ENCODE measurements at places on chromosomes 7 and 10.

DNA sequence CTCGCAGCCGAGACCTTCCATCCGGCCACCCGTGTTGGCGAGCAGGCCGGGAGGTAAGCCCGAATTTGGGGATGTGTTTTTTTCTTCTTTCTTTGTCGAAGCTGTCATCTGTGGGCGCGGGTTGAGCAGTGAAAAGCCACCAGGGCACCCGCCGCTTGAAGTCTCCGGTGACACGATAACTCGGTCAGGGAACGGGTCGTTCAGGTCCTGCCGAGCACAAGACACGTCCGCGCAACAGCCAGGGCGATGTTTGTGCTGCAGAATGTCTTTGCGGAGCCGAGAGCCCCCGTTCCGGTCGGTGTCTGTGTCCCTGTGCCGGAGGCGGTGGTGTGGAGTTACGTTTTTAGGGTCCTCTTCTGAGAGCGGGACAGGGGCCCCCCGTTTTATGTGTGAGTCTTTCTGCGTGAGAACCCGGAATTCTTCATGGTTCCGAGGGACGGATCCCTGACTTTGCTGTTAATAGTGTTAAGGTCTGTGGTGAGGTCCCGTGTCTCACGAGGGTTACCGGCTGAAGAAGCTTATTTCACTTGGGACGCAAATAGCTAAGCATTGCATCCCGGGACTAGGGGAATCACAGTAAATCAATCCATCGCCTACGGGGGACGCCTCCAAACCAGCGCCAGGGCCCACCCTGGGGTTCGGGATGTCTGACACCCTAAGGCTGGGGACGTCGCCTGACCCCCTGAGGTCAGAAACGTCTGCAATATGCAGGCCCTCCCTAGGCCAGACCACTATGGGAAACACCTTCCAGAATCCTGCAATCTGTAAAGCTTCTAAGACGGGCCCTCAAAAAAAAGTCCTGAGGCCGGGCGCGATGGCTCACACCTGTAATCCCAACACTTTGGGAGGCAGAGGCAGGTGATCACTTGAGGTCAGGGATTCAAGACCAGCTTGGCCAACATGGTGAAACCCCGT, 99.5 kb downstream of the ELFN1 start:
- no peak for DNase-seq

DNA sequence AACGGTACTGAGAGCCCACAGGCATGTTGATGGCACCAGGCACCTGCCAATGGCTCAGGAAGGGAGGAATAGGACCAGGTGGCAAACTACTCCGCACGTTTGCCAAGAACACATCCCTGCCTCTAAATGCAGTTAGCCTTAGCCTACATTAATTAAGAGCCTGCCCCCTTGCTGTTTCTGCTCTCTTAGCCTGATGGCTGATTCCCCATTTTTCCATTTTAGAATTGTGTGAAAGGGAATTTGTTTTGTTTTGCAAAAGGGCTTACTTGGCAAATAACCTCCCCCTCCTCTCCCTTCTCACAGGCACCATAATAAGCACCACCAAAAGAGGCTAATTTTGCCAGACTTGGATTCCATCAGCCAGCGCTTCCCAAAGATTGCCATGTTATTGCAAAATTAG, 1203.2 kb downstream of the SORCS3 start:
- DNase-seq = peak; percentile 2

DNA sequence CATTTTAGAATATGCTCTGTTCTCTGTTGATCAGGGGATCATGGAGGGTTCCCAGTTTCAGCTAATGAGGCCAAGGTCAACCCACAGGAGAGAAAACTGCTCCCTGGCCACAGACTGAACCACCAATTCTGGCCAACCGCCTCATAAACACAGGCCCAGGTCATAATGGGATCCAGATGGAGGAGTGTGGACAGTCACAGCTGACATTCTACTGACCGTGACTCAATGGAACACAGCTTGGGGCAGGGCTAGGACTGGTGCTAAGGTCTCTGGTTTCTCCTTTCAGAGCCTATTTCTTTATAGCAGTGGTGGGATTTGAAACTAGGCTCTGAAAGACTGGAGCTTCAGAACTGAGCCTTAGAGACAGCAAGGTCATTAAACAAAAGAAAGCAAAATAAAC, 68.3 kb downstream of the HIPK2 start:
- no peak for DNase-seq

GRCh38 chr7:101936223-101936610, 118.8 kb downstream of the CUX1 start:
- DNase-seq = peak; percentile 48

DNA sequence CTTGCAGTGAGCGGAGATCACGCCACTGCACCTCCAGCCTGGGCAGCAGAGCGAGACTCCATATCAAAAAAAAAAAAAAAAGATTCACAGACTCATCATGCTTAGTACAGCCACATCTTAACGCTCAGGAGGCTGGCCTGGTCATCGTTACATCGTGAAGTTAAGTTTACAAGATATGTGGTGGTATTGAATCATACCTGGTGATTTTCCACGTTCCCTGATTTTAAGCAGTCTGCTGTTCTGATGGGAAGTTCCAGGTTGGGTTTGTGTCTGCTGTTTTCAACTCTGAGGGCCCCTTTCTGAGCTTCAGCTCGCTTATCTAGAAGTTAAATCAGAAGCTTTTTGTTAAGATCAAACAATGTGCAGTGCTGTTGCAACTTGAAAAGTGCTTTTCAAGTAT, 6.9 kb downstream of the PPP2R2D start:
- no peak for DNase-seq

DNA sequence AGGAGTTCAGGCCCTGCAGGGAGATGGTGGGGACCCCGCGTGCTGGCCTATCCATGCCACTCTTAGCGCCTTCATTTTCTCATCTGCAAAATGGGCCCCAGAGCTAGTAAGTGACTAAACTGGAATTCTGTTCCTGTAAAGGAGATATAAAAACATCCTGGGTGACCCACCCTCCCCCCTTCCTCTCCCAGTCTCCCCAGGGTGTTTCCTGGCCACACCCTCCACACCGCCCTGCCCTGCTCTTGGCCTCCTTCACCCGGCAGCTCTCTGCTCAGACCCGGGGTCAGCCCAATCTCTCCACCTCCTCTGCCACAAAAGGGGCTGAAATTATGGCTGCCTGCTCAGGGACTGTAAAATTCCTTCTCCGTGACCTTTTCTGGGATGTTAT, 70.7 kb downstream of the C10orf105 start:
- no peak for DNase-seq

- no peak for DNase-seq
These were observed 41.5 kb upstream of the DMTF1 start for GRCh38 chr7:87110778-87111177.

GRCh38 chr7:108057951-108058481, 55.1 kb upstream of the LAMB1 start:
- DNase-seq = no peak

DNA sequence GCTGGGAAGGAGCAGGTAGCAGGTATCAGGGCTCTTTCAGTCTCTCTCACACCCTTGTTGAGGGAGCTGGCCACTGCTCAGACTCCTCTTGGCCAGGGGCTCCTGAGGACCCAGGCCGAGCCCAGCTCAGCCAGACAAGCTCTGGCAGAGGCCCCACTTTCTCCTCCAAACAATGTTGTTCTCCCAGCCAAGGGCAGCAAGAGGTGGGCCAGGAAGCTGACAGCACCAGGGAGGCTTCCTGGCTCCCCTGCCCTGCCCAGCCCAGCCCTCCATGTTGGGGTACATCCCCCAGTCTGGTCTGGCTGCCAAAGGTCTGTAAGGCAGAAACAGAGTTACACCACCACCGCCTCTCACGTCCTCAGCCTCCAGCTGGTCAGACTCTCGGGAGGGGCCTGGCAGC, 33.9 kb upstream of the COL13A1 start:
- DNase-seq = no peak

DNA sequence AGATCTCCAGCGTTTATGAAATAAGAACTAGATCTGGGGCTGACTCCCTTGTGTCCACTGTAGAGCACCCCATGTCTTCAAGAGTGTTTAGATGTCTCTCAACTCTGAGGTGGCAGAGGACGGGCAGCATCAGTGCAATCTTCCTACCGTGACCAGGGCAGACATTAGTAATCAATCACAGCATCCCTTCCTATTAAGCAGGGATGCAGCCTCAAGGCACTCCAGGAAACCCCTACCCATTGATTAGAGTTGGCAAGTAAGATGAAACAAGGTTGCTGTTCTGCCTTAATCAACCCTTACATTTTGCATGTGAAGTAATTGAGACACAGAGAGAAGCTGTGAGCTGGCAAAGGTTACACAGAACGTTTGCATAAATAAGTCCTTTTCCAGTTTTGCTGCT, 283.7 kb upstream of the ZMIZ1 start:
- no peak for DNase-seq

GRCh38 chr10:89029181-89029580, 38.6 kb downstream of the FAS start:
- no peak for DNase-seq

DNA sequence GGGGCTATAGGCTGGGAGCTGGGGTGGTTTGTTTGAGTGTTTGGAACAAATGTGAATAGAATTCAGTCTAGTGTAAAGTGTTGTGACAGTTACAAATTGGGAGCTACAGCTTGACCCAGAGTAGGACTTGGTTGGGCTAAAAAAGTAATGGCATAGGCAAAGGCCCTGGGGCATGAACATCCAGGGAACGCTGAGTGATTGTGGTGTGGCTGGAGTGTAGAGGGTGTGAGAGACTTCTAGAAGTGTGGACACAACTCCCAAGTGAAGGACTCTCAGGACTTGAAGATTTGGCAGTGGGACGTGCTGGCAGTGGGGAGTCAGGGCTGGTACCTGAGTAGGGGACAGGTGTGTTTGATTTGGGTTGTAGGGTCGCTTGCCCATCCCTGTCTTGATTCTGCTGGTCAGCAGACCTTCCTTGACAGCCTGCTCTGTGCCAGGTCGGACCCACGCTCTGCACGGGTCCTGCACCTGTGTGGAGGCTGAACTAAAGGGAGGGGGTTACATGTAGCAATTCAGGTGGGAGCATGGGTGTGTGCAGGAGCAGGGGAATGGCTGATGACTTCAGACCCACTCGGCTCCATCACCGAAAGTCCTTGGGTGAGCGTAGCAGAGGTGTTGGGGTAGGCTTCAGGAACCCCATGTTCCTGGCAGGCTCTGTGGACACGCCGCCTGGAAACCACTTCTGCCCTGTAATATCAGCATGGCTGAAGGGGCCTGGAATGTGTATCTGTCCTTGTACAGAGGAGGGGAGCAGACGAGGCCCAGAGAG, 43.3 kb downstream of the ZMIZ1 start:
- DNase-seq = no peak

DNA sequence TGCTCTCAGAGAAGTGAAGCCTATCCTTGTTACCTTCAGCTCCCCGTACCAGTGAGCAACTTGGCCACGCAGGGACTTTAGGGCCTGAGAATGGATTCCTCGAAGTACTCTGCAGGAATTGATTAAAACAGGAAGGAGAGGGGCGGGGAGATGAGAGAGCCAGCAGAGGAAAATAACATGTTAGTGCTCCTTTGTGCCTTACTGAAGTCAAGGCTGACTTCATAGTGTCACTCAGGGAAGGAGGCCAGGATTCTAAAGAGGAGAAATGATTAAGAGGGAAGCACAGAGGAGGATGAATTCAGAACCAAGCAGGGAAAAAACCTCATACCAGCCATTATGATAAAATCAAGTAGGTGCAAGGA, 195.6 kb upstream of the RHOBTB1 start:
- no peak for DNase-seq

DNA sequence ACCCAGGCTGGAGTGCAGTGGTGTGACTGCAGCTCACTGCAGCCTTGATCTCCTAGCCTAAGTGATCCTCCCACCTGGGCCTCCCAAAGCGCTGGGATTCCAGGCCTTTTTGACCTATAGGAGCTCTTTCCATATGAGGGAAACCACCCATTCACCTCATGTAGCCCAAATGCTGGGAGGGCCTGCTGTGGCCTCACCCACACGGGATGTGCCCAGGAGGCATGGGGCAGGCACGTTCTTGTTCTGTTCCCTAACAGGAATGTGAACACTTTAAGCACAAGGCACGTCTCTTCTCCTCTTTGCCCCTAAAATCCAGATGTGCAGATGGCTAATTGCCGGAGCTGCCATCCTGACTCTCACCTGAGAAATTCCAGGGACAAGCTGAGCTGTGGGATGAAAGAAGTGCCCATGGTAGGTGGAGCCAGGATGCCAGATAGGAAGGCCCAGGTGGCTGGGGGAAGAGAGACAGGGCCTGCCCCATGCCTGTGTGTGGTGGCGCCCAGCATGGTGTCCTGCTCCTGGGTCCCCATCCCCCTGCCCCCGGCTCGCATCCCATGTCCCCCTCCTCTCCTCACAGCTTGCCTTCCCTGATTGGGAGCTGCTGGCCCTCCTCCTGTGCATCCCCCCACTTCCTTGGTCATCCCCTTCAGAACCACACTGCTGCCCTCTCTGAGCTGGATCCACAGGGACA, 17.3 kb downstream of the CAMK2B start:
- DNase-seq = no peak

GRCh38 chr7:157001920-157002818, 8.3 kb downstream of the MNX1 start:
- DNase-seq = no peak

DNA sequence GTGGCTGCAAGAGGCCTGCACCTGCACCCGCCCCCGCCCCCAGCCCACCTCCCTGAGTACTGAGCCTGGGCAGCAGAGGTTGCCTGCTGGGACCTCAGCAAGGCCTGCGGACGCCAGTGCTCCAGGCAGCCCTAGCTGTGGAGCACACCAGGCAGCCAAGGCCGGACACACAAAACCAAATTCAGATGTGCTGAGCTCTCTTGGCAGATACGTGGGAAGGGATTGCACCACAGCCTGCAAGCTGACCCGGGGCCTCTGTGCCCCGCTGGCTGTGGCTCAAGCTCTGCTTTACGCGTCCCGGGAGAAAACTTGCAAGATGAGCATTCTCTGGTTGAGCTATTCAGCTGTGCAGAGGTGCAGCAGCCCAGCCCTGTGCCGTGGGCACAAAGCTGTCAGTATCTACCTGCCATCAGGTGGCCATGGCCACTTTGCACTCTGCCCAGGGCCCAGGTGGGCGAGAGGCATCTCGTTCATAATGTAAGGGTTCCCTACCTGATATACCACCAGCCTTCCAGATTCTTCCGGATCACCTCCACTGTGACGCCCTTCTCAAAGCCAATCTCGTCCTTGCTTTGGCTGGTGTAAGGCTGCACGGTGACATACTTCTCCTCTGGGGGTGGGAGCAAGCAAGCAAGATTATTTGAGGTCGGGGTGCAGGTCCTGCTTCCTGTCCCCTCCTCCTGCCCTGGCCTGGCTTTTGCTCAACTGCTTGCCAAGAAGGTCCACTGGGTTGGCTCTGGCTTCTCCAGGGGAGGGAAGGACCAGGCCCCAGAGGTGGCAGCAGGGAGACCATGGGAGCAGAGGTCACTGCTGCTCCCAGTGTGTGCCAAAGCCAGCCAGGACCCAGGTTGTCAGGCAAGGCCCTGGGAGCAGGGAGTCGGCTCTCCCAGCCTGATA, 123.4 kb downstream of the NEURL1 start:
- no peak for DNase-seq

GRCh38 chr10:71212318-71213126, at the start of gene UNC5B:
Gene UNC5B (plus strand): TSS chr10:71212570. CDS start chr10:71212986, 416 bp downstream.
- DNase-seq = no peak

- no peak for DNase-seq
These were observed 60.8 kb upstream of the NPTX2 start for GRCh38 chr7:98556288-98556687.

- DNase-seq = no peak
These were observed 5.4 kb downstream of the WDR86 start for GRCh38 chr7:151404216-151405011.

All from iPS DF 6.9 (cell line).